Body of pancreas (tissue), 4 donors: ENCODE measurements at places on chromosomes 11 and 22. TPM values are rescaled to one million over a fixed set of nuclear protein-coding genes. Genes with fewer than 3 reads are reported as not detected.

QSER1 gene
- 36.1 TPM for total RNA-seq

CATSPERZ gene
- total RNA-seq = not detected

LRRC74B gene
- total RNA-seq = not detected

APOBEC3C gene
- total RNA-seq = 2.6 TPM

SLCO2B1 gene
- 101 TPM for total RNA-seq
